Hypothalamus (tissue), 51 donors: ENCODE measurements at places on chromosomes 3 and 15.
A peak's percentile ranks its signal among the peaks of the same experiment; 100 is the strongest.

DNA sequence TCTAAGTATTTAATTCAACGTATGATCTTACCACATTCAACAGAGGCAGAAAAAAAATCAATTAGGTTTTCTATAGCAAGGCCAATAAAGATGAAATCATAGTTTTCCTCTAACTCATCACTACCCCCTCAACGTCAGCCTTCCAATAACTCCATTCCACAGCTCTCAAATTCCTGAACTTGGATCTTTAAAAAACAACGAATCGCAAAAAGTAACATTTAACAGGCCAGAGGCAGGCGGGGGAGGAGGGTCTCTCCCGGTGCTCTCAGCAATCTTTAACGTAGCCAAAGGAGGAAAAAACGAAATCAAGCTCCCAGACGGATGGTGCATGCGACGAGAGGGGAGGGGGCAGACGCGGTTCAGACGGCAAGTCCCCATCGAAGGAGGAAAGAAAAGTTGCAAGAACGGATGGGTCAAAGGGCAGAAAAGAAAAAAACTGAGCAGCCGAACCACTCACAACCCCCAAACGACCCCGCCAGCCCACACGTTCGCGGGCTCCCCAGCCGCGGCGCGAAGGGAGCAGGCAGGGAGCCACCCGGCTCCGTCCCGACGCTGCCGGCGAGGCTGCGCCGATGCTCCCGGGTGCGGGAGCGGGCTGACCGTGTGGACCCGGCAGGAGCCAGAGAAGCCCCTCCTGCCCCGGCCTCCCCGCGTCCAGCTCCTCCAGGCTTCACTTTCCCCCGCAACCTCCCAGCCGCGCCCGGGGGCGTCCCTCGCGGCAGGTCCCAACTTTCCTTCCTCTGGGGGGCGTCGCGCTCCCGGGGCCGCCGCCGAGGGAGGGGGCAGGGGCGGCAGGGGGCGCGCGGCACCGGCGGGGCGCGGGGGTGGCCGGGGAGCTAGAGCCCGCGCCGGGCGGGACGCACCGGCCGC is 703 bp downstream of the PEAK1 start:
- DNase-seq = peak; percentile 56

GRCh38 chr3:24410860-24411259 is 83.8 kb downstream of the THRB start:
- no peak for DNase-seq

DNA sequence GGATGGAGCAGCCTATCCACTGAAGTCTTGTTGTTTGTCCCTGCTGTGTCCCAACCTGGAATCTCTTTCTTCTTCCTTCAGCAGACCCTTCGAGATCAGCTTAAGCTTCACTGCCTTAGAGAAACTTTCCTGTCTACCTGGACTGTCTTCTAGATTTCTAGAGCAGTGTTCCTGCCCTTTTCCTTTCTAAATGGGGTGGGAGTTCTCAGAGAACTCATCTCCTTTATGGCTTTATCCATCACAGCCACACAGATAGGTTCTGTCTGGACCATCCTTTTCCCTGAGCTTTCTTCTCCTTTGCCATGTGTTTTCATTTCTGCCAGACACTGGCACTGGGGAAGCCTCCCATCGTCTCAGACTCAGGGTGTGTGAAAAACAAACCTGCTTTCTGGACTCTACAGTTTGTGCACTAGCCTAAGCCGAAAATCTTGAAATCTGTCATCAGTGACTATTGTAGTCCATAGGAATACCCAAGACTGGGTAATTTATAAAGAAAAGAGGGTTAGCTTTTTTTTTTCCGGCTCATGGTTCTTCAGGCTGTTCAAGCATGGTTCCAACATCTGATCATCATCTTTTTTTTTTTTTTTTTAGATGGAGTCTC is 177.5 kb downstream of the PGPEP1L start:
- no peak for DNase-seq

- no peak for DNase-seq
Observed at GRCh38 chr3:170721563-170721962, 135.7 kb upstream of the SLC7A14 start.

DNA sequence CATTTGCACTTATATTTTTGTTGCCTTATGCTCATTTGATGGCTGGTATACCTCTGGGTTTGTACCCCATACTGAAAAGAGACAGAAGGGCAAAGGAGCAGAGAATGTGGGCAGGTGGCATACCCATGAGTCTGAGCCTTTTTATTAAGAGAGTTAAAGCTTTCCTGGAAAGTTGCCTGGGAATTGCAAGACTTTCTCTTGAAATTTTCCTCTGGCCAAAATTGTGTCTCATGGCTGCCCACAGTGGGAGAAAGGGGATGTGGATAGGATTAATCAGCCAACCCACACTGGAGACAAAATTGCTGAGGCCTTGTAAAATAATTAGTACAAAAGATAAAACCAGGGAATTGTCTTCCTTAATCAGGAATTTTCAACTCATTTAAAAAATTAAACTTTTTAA is 8.2 kb upstream of the NMD3 start:
- DNase-seq = no peak

- DNase-seq = no peak
Observed at GRCh38 chr3:35183927-35184675, 455.2 kb upstream of the ARPP21 start.

DNA sequence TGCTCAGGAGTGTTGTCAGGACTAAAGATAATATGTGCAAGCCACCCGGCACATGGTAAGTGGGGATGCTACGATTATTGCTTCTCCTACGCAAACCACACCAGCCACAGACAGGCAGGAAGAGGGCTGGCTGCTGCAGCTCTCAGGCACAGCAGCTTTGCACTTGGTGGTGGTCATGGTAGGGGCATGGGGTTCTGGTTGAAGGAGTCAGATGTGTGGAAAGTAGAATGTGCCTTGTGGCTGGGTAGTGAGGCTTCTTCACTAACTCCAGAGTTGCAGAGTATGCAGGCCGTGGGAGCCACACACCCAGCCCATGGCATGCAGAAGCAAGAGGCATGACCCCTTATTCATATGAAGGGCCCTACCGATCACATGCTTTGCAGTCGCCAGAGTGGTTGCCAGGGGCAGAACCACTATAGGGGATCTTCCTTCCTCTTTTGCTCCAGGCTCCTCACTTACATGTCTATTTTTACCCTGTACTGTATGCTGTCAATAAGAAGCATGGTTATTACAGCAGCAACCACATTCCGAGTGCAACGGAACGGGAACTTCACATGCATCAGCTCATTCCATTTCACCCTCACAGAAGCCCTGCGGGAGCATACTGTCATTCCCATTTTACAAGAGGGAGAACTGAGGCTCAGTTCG is 59.2 kb upstream of the HERC1 start:
- DNase-seq = no peak

DNA sequence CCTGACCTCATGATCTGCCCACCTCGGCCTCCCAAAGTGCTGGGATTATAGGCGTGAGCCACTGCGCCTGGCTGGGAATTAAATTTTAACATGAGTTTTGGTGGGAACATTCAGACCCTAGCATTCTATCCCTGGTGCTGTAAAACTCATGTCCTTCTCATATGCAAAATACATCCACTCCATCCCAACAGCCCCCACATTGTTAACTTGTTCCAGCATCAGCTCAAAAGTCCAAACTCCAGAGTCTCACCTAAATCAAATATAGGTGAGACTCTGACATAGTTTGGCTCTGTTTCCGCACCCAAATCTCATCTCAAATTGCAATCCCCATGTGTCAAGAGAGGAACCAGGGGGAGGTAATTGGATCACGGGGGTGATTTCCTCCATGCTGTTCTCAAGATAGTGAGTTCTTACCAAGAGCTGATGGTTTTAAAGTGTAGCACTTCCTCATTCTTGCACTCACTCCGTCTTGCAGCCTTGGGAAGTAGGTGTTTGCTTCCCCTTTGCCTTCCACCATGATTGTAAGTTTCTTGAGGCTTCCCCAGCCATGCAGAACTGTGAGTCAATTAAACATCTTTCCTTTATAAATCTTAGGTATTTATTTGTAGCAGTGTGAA is 96.2 kb upstream of the PLCL2 start:
- no peak for DNase-seq
